Kasumi-1 (cell line): ENCODE measurements at places on chromosomes 7 and 10.

DNA sequence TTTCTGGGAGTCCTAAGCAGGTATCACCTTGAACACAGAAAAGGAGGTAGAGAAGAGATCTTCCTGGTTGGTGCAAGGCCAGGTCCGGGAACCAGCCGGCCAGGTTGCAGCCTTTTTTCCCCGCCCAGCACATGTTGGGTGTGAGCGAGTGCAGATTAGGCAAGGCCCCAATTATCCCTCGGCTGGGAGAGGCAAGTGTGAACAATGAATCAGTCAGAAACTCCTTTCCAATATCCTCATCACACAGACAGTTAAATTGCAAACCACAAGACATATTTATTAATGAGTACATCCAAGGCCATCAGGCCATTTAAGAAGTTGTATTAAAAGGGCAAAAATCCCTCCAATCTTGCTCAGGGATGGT is 115.0 kb upstream of the AFAP1L2 start:
- no peak for DNase-seq

DNA sequence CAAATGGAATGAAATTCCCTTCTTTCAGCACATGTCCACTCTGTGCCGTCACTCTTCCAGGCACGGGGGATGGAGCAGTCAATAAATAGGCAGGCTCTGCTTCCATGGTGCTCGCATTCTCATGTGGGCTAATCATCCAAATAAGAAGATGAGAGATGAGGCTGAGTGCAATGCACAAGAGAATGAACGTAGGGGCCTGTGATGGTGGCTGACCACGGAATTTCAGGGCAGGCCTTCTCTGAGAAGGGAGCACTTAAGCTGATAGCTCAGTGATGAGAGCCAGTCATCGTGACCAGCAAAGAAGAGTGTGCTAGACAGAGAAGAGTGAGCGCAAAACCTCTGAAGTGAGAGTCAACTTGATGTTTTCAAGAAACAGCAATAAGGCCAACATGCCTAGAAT is 47.9 kb downstream of the TAF3 start:
- no peak for DNase-seq

DNA sequence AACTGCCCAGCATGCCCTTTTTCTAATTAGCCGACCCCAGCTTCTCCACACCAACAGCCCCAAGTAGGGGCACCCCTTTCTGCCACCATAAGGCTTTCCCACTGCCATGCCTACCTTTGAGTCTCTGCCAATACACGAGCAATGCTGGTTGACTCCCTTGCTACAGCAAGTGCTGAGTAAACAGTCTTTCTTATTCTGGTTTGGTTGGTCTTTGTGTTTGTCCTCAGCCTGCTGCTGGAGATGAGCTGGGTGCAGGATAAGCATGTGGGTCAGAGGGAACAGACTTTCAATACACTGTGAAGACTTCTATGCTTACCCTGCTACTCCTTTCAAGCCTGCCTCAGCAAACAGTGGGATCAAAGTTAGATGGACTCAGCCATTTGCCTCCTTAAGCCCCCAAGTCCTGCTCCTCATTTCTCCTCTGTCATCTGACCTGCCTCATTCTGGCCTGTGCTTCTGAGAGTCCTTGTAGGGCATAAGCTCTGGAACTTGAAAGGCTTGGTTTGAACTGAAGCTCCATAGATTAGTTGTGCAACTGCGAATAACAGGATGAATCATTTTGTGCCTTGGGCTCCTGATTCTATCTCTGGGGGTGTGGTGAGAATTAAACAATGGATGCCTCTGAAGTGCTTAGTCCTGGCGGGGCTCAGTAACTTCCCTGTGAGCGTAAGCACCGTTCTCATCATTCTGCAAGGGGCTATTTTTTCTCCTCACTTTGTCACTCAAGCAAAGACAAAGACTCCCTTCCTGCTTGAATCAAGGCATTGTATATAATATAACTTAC is 533.8 kb upstream of the DPP6 start:
- no peak for DNase-seq

DNA sequence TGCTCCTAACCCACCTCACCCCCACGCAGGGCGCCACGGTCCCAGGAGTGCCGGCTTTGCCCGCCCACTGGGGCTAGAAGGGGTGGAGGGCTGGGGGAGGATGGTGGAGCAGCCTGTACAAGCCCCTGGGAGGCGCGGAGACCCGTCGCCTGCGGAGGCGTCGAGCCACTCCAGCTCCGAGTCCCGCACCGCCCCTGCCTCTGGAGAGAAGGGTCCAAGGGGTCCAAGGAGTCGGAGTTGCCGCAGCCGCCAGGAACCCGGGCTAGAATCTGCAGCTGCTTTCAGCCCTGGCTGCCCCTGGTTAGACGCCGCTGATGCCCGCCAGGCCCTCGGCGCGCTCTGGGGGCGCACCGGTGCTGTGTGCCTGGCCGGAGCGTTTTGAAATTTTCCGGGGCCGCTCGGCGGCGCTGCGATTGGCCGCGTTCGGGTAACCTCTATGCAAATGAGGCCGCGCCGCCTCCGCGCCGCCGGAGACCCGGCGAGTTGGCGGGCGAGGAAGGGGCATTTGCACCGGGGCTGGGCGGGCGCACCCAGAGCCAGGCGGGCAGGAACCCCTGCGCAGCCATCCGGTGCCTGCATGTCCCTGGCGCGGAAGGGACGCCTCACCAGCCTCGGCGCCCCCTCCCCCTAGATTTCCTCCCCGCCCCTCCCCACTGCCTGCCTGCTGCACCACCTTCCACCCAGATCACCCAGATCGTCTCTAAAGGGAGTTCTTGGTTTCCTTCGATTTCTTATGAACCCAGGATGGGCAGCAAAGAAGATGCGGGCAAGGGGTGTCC is at the start of gene HMX2:
TSS of gene HMX2 (plus strand) at position 502 of the 779 bp plus-strand sequence. CDS start at position 745, 243 bp downstream.
- no peak for DNase-seq

- no peak for DNase-seq
Measured at GRCh38 chr10:8407501-8408021, 353.1 kb downstream of the GATA3 start.

DNA sequence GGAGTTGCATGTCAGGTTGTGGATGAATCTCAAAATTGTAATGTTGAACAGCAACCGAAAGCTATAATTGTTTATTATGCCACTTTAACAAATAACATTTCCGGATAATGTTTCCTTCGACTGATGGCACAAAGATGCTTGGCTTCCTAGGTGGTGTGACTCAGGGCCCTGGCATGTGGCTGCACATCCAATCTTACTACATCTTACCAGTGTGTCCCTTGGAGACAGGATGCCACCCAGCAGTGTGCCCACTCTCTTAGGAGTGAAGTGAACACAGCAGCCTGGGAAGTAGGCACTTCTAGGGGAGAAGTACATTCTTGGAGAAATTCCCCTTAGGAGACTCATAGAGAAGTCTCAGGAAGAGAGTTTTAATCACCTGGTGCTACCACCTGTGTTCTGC is 33.0 kb upstream of the GPR26 start:
- no peak for DNase-seq
